ENCODE measurements at places on chromosomes 5 and 9.

GRCh38 chr9:33320568-33321261, 30.4 kb downstream of the NFX1 start:
- peak; percentile 27 for DNase-seq

- no peak for DNase-seq
These were observed 1.2 kb downstream of the FNBP1 start for GRCh38 chr9:130041648-130042405.

DNA sequence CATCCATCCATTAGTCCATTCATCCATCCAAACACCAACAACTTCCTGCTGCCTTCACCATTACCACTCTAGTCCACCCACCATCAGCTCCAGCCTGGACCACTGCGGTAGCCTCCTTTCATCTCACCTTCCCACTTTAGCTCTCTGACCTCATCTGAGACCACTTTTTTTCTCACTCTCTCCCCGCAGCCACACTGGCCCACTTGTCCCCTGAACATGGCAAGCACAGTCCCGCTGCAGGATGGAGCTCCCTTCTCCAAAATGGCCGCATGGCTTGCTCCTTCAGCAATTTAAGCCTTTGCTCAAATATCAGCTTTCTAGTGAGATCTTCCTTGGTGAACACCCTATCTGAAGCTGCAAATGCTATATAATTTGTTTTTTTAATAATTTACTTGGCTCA, 11.1 kb downstream of the CSF1R start:
- DNase-seq: no peak

GRCh38 chr5:26482076-26482809, 556.1 kb downstream of the CDH9 start:
- DNase-seq: peak; percentile 10

- DNase-seq: peak; percentile 15
These were observed 692.7 kb downstream of the DNAH5 start for GRCh38 chr5:13251623-13252376.

DNA sequence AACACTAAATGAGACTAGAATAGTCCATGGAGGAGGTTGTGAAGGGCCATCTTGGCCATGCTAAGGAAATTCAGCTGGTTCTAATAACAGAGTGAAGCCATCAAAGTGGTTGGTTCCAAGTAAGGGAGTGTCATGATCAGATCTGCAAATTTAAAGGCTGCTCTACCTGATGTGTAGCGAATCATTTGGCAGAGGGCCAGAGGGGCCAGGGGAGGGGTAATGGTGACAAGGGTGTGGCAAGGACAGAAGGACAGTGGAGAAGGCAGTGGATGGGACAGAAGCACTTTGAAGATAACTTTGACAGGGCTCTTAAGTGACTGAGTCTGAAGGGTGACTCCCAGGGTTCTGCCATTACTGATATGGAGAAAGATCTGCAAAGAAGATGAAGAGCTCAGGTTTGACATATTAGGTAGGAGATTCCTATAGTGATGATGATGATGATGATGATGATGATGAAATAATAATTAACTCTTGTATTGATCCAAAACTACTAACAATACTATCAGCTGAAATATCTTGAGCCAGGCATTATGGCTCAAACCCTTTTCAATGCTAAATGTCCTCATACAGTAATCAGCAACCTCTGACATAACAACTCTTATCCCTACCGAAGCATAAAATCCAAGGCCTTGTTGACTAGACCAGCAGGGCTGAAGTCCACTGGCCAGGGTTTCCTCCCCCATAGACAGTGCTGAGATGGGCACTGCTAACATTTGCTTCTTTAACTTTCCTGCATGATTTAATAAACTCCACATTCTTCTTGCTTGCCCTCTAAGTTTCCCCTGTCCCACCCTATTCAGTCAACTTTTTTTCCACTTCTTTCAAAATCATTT, 20.0 kb downstream of the KIAA1191 start:
- DNase-seq: no peak
